ENCODE measurements at places on chromosomes 4 and X.

DNA sequence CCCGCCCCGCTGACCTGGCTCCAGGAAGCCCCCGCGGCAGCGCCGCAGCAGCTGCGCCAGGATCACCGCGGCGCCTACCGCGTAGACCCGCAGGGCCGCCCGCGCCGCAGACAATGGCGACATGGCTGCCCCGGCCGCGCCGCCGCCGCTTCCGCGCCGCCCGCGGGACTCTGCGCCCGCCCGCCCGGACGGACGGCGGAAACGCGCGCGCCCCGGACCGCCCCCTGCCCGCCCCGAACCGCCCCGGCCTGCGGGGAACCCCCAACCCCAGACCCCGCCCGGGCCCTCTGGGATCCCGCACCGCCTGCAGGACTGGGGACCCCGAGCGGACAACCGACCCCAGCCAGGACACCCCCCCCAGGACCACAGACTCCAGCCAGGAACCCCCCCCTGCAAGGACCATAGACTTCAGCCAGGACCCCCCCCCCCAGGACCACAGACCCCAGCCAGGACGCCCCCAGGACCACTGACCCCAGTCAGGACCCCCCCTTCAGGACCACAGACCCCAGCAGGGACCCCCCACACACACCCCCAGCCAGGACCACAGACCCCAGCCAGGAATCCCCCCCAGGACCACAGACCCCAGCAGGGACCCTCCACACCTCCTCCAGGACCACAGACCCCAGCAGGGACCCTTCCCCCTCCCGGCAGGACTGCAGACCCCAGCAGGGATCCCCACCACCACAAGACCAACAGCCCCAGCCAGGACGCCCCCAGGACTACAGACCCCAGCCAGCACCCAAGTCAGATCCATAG lies at the start of the genes DHRSX and ZBED1:
TSS of gene DHRSX (minus strand) at position 174 of the 756 bp plus-strand sequence. CDS start at position 123, 51 bp downstream.
TSS of gene ZBED1 (minus strand) at position 174 of the 756 bp plus-strand sequence. CDS start 10,257 bp downstream, outside the sequence.
- peak; percentile 58 for DNase-seq

GRCh38 chrX:2712890-2713840 lies 22.1 kb downstream of the CD99 start:
- no peak for DNase-seq

DNA sequence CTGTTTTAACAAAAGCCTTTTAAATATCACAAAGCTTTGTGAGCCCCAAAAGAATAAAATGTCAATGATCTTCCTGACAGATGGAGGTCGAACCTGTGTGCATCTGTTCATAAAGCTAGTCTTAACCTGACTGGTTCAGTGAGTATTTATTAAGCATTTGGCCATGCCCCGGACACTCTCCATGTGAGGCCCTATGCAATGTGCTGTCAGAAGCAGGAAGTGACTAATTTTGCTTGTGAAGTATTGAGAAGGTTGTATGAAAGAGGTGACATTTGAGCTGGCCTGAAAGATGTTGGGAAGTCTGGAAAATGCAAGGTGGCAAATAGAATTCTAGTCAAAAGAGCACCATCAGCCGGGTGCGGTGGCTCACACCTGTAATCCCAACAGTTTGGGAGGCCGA lies 171.4 kb downstream of the MSL3 start:
- no peak for DNase-seq

DNA sequence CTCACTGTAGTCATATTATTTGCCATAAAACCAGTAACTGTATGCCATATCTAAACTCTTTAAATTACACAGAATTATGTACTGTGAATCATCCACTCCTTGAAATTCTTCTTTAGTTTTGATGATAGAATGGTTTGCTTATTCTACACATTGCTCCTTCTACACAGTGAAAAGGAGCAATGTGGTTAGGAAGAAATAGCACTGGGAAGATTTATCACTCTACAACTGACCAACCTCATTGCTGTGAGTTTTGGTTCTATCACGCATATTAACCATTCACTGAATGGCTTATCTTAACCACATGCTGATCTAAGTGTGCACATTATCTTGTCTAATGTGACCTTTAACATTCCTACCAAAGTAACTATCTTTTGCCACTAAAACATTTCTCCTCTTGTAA lies 415.7 kb upstream of the NDST4 start:
- no peak for DNase-seq

GRCh38 chr4:108272561-108272960 lies 103.8 kb upstream of the LEF1 start:
- no peak for DNase-seq

DNA sequence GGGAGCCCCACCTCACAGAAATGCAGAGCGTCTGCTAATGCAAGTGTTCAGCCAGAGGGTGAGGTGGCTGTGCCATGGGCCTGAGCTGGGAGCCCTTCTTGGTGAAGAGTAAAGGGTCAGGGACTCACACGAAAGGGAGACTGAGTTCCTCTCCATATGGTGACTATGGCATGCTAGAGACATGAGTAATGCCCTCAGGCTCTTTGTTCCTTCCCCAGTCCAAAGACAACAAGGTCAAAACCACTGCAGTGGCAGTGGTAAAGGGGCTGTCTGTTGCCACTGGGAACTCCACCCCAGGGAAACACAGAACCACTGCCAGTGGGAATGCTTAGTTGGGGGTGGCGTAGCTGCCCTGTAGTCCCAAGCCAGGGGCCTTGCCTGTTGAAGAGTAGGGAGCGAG lies 22.4 kb downstream of the RAB40AL start:
- no peak for DNase-seq

DNA sequence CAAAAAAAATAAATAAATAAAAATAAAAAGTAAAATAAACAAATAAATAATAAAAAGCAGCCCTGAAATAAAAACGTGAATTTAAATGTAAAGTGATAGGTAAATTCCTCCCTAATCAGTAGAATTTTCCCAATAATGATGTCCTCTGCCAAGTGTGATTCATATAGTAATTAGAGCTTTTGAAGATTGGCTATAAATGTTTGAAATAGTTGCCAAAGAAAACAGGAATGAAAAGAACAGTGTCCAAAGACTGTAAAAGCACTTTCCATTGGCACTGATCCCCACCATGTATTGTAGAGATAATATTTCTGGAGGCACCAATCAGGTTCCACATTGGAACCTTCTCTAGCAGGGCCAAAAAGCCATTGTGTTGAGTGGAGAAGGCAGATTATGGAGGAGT lies 25.9 kb upstream of the SMARCAD1 start:
- DNase-seq = no peak

DNA sequence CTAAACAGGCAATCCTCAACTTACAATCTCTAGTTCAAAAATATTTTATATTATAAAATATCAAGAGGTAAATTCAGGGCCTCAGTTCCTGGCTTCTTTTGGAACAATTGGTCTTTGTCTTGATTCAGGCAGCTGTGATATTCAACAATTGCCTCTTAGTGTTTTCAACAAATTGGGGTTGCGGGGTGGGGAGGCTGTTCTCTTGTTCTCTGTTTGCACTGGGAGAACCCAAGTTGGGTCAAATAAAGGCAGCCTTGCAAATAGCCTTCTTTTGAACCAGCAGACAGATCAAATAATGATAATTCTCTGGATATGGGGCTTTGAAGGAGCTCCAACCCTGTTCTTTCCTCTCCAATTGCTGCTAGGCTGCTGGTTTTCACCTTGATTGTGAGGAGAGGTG lies 142.5 kb downstream of the COL4A5 start:
- no peak for DNase-seq

DNA sequence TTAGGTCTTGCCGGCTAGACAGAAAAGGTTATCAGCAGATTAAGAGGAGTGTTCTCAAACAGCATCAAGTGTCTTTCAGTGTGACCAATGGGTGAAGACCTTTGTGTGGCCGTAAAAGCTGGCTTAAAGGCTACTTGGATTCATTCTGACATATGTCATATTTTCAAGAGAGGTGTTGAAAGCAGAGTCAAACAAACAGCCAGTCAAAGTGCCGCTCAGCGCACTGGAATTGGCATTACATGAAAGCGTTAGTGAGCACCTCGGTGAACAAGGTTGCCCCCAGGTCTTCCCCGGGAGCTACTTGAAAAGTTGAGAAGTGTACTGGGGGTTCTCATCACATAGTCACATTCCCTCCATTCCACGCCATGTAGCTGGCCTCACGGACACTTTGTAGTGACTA lies 148.9 kb downstream of the SOX3 start:
- no peak for DNase-seq

DNA sequence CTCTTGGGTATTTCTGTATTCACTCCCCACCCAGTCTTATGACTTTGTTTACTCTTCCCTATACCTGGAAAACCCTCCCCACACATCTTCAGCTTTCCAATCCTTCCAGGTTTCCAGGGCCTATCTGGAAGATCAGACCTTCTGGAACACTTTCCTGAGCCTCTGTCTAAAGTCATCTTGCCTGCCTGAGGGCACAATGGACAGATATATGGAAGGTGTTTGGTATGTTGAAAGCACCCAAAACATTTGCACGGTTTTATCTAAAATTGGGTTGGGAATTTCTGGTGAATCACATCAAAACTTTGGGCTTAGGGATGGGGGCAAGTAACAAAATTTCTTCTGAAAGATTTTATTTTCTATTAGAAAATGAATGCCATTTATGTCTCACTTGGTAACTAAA lies 16.0 kb downstream of the CLDN2 start:
- DNase-seq = no peak

- DNase-seq = no peak
Observed at GRCh38 chr4:54192811-54193210, 36.3 kb upstream of the PDGFRA start.

DNA sequence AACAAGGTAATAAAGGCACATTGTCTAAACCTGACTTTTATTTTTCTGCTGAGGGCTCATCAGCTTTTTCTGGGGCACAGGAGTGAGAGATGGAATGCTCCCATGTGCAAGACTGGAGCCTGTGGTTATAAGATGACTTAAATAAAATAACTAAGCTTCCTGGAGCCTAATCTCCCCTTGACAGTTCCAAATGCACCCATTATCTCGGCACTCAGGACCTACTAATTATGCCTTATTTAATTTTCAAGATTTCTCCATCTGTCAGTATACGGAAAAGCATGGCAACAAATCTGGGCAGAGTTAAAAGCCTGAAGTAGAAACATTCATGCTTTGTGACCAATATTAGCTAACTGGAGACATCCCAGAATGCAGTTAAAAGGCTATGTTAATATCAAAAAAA lies 416.7 kb upstream of the TEX13C start:
- DNase-seq = no peak

DNA sequence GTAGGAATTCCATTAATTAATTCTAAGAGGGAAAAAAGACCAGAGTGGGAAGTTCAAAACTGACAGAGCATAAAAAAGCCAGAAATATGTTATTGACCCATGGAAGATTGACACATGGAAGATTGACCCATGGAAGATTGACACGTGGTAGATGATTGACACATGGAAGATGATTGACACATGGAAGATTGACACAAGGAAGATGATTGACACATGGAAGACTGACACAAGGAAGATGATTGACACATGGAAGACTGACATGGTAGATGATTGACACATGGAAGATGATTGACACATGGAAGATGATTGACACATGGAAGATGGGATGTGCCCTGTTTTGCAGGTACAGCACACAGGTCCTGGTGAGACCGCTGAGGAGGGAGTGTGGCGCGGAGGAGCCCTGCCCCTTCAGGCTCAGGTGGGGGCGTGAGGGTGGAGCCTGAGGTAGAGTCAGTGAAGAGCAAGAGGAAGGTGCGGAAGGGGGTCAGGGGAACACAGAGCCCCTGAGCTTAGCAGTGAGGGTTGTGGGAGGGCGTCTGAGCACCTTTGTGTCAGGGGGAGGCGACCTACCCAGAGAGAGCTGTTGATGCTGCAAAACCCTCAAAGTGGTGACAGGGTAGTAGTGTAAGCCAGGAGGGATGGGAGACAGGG lies 15.8 kb upstream of the PDE6B start:
- DNase-seq = no peak

DNA sequence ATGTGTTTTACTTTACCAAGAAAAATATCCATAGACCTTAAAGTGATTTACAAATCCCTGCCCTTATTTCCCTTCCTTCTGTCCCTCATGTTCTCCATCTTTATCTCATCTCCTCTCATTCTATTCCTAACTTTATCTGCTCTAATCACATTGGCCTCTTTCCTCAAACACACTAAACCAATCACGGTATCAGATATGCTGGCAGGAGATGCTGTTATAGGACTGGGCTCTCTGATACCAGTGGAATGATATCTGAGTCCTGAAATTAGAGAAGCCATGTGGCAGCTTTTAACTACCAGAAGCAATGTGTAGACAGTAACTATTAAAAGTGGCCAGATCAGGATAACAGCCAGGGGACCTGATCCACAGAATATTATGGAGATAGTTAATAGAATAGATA lies 49.9 kb upstream of the GIMD1 start:
- no peak for DNase-seq

DNA sequence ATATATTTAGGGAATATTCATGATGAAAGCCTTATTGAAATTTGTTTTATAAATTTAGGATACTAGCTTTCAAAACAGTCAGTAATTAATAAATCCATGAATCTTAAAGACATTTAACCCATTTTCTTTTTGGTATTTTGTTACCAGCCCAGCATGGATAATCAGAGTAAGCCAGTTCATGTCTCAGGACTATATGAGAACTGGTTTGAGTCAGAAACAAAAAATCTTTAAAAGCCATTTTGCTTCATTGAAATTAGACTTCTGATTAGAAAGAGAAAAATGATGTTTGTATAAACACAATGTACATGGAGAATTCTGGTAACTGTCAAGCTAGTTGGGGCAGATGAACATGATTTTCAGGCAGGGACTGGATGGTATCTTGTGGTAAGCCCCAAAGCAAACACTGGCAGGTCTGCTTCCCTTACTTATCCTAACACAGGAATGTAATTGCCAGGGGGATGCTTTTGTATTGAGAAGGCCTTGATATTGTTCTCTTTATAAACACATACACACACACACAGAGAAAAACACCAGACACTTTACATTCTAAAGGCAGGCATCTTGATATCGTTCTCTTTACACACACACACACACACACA lies 9.4 kb downstream of the ARHGAP10 start:
- no peak for DNase-seq

DNA sequence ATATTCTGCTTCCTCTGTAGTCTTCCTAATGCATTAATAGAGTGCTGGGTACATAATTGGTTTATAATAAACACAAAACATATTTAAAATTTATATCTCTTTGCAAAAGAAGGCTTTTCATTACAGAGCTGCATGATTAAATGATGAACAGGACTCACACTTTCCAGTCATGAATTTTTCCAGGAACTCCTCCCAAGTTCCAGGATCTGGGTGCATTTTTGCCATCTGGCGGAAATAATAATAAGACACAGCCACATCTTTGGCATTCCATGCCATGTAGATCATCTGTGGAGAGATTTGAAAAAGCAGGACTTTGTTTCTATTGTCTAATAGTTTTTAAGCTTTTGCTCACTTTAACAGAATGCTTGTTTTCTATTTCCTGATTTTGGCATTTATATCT lies 40.2 kb upstream of the SULT1B1 start:
- DNase-seq = no peak

- DNase-seq = no peak
Observed at GRCh38 chr4:44985152-44985551, 258.8 kb upstream of the GNPDA2 start.

Data from CD4-positive, alpha-beta T cell treated with Interleukin-17A for 1 hour (primary cell).